ENCODE measurements at places on chromosomes 12 and 14.

GRCh38 chr12:47414511-47414910, 291.3 kb downstream of the RPAP3 start:
- DNase-seq = no peak

GRCh38 chr12:121812320-121812871, 8.6 kb downstream of the SETD1B start:
- peak; percentile 77 for DNase-seq

GRCh38 chr14:95831468-95831867, 45.2 kb upstream of the TUNAR start:
- no peak for DNase-seq

DNA sequence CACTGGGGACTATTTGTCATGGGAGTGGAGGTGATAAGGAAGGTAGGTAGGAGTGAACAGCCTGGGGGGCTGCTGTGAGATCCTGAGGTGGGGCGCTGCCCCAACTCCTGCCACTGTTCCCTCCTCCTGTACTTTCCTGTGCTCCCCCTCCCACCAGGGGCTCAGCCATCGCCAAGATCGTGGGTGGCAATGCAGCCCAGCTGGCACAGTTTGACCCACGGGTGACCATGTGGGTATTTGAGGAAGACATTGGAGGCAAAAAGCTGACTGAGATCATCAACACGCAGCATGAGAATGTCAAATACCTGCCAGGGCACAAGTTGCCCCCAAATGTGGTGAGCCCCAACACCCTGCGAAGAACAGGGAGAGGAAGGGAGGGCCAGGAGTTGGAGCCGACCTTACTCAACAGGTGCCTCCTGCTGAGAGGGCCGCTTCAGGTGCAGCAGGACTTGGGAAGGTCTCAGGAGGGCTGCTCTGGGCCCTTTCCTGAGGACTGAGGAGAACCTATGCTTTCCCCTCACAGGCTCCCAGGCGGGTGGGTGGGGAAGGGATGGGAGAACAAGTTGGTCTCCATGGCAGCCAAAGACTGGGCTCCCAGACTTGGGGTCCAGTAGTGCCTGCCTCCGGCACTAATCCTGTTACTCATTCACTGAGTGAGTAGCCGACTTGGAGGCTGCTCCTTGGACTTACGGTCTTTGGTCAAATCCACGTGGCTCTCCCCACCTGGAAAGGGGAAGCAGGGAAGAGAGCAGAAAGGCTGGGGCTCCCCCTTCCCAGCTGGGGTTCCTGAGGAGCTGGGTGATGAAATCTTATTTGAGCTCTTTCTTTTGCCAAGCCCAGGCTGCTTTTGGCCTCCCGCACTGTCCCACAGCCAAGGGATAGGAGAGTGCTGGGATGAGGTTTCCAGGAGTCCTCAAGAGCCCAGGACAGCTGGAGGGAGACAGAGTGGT, 884 bp downstream of the GPD1 start:
- DNase-seq = no peak

GRCh38 chr12:117169548-117169947, 20.7 kb downstream of the FBXO21 start:
- no peak for DNase-seq

GRCh38 chr14:95651821-95652583, 34.2 kb upstream of the TCL1B start:
- DNase-seq = no peak

DNA sequence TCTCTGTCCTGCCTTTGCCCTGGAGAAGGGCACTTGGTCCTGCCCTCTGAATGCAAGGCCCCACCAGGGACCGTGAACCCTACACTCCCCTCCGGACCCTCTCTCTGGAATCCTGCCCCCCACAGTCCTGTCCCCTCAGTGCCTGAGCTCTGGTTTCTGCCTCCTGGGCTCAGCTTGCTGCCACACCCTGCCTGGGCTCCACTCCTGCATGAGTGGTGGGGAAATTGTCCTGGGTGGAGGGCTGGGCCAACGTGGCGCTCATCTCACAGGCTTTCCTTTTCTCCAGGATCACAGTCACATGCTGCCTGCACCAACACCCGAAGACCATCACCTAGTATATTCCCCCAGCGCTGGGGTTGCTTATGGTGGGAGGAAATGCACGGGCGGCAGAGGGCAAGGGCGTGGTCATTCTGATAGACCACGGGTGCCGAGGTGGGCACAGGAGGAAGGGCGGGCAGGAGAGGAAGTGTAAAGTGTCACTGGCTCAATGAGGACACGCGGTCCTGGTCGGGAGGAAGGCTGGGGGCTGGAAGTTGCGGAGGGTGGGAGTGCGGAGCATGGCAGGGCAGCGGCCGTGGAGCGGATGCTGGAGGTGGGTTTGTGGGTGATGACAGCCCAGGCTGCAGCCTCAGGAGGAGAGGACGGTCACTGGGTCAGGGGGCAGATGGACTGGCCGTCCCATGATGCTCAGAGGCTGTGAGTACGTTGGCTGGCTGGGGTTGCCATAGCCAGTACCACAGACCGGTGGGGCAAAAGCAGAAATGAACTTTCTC, 99.5 kb downstream of the KIF26A start:
- DNase-seq = no peak

- DNase-seq = no peak
Measured at GRCh38 chr14:96790706-96791105, 6.5 kb upstream of the VRK1 start.

DNA sequence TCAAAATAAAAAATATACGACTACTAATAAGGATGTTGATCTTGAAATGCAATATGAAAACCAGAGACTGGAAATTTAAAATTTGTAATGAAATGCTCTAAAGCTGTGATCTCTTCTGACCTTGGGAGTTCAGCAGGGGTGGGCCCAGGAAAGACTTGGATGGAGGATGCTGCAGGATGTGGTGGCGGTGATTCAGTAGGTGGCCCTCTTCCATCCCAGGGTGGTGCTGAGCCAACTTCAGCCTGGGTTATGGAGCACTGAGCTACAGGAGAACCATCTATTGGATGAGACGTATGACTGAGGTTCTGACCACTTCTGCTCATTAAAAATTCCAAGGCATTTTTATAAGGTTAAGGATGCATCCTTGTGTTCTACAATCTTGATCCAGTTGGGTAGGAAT, 6.9 kb upstream of the PDE3A start:
- DNase-seq = no peak

DNA sequence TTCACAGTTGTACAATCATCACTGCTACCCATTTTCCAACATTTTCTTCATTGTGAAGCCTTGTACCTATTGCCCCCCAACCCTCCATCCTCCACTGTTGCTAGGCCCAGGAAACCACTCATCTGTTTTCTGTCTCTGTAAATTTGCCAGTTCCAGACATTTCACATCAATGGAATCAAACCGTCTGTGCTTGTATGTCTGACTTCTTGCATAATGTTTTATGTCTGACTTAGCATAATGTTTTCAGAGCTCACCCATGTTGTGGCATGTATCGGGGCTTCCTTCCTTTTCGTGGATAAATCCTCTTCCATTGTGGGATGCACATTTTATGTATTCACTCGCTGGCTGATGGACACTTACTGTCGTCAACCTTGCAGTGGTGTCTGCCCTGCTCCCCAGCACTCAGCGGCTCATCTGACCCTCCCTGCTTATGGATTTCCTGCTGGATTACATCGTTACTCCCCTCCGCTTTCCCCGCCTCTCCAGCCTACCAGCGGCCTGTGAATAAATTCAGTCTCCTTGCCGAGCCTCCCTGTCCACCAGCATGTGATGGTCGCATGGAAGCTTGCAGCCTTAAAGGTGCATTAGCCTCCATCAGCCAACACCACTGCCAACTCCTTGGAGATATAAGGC, 727.6 kb upstream of the TMEM132C start:
- no peak for DNase-seq

DNA sequence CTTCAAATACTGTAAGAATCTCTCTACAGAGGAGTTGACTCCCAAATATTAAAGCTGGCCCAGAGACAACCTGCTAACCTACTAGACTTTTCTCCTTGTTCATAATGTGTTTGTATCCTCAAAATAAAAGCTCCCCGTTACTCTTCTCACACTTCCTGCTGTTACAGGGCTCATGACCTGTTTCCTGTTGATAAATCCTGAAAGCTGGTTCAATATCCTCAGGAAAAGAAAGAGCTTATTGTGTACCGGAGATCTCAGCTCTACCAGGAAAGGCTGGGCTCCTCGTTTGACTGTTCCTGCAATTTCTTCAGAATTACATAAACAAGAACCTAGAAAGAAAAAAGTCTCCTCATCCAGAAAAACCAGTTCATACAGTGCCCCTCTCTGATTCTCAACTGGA, 30.8 kb downstream of the CLEC1A start:
- DNase-seq = peak; percentile 38

GRCh38 chr12:50765095-50765911, 1.4 kb downstream of the ATF1 start:
- DNase-seq = peak; percentile 31

DNA sequence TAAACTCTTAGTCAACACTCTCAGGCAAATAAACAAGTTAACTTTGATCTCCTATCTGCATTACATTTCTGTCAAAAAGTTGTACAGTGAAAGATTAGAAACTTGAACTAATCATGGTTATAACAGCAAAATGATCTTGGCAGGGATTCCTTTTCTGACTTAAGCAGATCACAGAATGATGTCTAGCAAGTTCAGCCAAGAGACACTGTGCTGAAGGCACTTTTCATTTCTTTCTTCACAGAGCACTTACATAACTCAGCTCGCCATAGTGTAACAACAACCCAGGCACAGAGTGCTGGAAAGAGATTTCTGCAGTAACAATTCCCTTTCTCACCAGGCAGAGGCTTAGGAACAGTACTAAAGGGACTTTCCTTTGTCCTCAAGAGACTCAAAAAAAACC, 19.6 kb upstream of the CSRP2 start:
- no peak for DNase-seq

- no peak for DNase-seq
Measured at GRCh38 chr12:26276709-26277108, 81.3 kb downstream of the SSPN start.

DNA sequence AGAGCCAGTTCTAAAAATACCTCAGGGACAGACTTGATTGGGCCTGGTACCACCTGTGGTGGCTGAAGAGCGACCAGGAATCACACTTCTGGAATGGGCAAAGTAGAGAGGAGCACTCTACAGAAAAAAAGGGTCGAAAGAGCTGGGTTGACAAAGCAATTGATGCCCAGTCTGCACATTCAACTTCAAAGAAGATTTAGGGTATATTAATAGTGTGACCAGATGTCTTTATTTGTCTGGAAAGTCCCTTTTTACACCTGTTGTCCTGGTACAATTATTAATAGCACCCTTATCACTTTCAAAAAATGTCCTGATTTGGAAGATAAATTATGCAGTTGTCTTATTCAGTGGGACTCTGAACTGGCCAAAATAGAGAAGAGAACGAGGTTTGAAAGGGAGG, 137.5 kb downstream of the DYRK2 start:
- DNase-seq = no peak

DNA sequence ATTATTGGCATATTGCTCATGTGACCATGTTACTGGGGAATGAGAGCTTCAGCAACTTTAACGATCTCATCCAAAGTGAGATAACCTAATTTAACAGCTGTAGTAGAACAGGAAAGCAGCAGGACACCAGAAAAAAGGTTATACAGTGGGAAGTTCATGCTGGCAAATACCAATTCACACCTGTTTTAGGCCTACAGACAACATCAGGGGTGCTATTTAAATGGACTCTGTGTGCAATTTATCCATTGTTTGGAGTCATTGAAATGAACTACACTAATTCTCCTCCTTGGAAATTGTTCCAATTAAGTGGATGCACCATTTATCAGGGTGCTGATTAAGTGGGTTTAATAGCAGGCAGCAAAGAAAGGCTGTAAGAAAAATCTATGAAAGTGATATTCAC, 424.4 kb upstream of the LMO3 start:
- no peak for DNase-seq

DNA sequence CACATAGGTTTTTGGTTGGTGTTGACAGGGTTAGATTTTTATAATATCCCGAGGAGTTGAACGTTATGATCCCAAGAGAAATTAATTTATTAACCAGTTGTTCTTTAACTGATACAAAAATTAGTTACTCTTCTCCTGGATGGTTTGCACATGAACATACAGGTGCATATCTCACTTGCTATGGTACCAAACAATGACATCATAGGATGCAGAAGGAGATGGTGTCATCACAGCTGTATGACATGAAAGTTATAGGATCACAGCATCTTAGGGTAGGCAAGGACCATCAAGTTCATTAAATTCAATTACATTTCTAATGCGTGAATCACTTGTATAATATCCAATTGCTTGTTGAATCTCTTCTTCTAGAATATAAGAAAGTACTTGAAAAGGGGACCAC, 175.8 kb downstream of the PAH start:
- DNase-seq = no peak

DNA sequence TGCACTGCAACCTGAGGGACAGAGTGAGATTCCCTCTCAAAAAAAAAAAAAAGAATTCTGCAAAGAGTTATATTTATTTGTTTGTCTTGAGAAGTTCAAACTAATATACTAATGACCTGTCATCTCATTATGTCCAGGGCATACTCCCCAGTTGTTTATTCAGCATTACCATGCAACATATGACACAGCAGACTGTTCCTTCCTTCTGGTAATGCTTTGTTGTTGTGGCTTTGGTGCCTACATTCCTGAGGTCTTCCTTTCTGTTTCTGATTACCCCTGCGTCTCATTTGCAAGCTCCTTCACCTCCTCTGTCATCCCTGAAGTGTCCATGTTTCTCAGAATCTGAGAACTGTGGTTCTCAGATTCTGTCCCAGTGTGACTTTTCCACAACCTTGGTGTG, 55.3 kb downstream of the DERA start:
- DNase-seq = no peak

DNA sequence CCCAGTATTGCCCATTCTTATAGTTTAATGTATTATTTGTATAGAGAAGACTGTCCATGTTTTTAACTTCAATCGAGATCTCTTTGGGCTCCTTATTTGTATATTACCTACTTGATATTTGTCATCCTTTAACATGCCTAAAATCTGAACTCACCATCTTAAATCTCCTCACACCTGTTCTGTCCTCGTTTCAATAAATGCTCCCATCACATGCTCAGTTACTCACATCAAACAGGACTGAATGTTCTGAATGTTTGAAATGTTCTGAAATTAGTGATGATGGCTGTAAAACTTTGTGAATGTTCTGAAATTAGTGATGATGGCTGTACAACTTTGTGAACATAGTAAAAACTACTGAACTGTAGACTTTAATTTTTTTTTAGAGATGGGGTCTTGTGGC, 34.5 kb downstream of the COCH start:
- no peak for DNase-seq

GRCh38 chr12:84070292-84070691, 842.3 kb downstream of the SLC6A15 start:
- DNase-seq = no peak

DNA sequence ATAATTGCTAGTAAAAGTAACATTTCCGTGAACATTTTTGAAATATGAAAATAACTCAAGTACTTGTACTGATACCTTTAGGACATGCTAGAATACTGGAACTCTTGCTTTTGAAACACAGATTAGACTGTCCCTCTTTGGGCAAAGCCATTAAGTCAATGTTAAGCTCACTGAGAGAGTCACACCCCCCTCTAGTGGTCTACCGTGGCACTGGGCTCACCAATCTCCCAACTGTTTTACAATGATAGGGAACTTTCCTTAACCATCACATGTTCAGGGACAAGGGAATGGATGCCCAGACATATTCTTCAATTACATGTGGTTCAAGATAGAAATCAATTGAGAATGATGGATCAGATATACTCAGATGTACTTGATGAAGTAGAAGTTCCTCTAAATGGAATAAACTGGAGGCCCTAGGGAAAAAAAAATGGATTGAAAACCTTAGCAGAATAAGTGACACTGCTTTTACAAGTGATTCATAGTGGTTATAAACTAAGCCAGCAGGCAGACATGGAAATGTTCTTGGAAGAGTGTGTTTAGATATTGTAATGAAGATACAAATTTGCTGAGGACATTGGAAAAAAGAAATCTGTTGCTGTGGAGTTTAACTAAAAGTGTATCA, 17.8 kb downstream of the NANOG start:
- DNase-seq = peak; percentile 88

- no peak for DNase-seq
Measured at GRCh38 chr14:70118064-70118463, 70.7 kb downstream of the SLC8A3 start.

Data from endothelial cell (in vitro differentiated cells).